Stimulated activated CD4-positive, alpha-beta T cell treated with anti-CD3 and anti-CD28 coated beads, Interleukin-15, amount 100 ng/mL, for 48 hours (primary cell): ENCODE measurements at places on chromosomes 6 and 20.

- DNase-seq = no peak
Observed at GRCh38 chr6:20463396-20463795, 61.7 kb downstream of the E2F3 start.

- no peak for DNase-seq
Observed at GRCh38 chr20:16317445-16318362, 255.5 kb downstream of the KIF16B start.

- DNase-seq = no peak
Observed at GRCh38 chr6:143562143-143562542, 50.6 kb upstream of the FUCA2 start.

DNA sequence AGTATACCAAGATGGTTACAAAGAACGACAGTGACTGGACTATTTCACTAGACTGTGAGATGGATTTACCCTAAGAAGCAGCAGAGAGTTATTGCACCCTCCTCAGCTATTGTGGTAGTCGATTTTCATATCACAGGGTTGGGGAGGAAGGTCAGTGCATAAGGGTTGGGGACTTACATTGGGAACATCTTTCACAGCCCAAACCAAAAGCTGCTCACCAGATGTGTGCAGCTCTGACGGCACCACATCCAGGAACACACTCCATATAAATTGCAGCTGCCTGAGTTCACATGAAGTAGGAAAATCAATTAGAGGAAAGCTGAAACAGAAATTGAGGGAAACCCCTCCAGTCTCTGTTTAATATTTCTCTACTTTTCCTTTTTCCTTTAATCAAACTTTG lies 470.5 kb upstream of the NRSN1 start:
- DNase-seq = no peak

GRCh38 chr20:32650401-32650944 lies 23.3 kb downstream of the C20orf203 start:
- DNase-seq = no peak

GRCh38 chr20:61407561-61407960 lies 155.5 kb downstream of the CDH4 start:
- DNase-seq = no peak

GRCh38 chr20:4840801-4841200 lies 119.1 kb downstream of the PRND start:
- DNase-seq = no peak

GRCh38 chr6:36692220-36692619 lies 5.4 kb upstream of the RAB44 start:
- DNase-seq = no peak

DNA sequence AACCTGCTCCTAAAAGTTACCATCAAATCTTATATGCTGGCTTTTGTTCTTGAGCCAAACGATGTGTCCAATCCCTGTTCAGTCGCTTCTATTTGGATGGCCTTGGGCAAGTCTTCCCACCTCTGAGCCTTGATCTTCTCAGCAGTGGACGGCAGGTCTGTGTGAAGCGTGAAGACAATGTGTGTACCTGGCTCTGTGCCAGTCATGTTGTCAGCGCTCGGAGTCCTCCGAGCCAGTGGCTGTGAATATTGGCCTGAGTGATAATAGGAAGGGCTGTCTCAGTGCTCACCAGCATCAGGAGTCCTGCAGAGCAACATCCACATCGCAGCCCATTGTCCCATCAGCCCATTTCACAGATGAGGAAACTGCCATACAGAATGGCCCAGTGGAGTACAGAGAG lies 219.0 kb downstream of the CDC5L start:
- no peak for DNase-seq

DNA sequence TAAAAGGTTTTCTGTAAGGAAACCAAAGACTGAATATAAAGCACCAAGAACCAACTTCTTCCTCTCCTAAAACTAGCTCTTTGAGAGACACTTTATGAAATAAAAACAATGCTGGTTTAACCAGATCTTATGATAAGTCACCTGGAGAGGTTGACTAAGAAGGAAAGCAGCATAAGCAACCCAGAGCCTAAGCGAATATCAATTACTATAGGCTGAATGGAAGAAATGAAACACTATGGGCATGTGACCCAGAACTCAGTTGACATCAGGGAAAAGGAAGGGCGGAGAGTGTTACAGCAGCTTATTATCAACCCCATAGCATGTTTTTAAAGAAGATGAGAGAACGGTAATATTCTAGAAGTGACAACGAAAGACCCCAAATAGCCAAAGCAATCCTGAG lies 94.1 kb upstream of the STMND1 start:
- no peak for DNase-seq

DNA sequence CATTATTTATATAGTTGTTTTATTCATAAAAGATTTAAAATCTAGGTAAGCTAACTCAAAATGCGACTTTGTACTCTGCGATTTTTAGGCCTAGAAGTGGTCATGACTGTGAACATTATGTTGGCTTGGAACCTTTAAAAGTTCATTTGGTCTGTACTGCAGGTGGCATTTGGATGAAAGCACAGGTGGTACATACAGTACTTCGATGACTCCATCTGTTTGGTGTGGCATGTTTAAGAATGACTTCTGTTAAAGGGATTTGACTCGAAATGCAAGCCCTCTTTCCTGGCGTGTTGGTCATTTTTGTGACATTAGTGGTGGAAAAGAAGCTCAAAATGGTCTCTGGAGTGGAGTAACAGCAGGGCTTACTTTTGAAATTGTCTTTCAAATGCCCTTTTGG lies 118.1 kb downstream of the UST start:
- no peak for DNase-seq
